Fibroblast of villous mesenchyme (primary cell): ENCODE measurements at places on chromosomes 12 and 14. TPM values are rescaled to one million over a fixed set of nuclear protein-coding genes. Genes with fewer than 3 reads are reported as not detected.
A peak's percentile ranks its signal among the peaks of the same experiment; 100 is the strongest.

DNA sequence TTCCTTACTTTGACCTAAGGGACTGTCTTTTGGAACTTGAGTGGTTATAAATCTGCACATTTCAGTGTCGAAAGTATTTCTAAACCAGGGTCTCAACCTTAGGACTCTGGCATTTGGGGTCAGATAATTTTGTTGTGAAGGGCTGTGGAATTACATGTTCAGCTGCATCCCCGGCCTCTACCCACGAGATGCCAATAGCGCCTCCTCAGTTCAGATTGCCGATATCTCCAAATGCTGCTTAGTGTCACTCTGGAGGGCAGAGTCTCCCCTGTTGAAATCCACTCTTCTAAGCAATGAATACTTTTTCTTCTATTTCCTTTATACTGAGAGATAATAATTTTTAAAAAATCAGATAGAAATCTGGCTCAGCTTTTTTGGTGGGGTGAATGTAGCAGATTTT is 379.4 kb upstream of the RGS6 start:
- DNase-seq, result no peak

GRCh38 chr12:78386871-78387270 is 477.7 kb upstream of the SYT1 start:
- no peak for DNase-seq

- peak; percentile 4 for DNase-seq
Observed at GRCh38 chr12:83954956-83955601, 957.5 kb downstream of the SLC6A15 start.

The NPAS3 gene
- total RNA-seq, result 0.86 and 0.97 TPM in 2 replicates

The DAO gene
- not detected in 2 replicates for total RNA-seq

The LARP4 gene
- total RNA-seq, result 26.1 and 57.9 TPM in 2 replicates

The PTPN11 gene
- total RNA-seq, result 108 and 158 TPM in 2 replicates
